Progenitor cell of endocrine pancreas (in vitro differentiated cells): ENCODE measurements at places on chromosomes 4 and X. TPM values are rescaled to one million over a fixed set of nuclear protein-coding genes. Genes with fewer than 3 reads are reported as not detected.

Gene UGT2B15
- total RNA-seq: 0.22 and 0.57 TPM in 2 replicates

Gene PNMA3
- total RNA-seq: 31.1 and 32.8 TPM in 2 replicates

Gene AWAT2
- not detected in 2 replicates for total RNA-seq

DNA sequence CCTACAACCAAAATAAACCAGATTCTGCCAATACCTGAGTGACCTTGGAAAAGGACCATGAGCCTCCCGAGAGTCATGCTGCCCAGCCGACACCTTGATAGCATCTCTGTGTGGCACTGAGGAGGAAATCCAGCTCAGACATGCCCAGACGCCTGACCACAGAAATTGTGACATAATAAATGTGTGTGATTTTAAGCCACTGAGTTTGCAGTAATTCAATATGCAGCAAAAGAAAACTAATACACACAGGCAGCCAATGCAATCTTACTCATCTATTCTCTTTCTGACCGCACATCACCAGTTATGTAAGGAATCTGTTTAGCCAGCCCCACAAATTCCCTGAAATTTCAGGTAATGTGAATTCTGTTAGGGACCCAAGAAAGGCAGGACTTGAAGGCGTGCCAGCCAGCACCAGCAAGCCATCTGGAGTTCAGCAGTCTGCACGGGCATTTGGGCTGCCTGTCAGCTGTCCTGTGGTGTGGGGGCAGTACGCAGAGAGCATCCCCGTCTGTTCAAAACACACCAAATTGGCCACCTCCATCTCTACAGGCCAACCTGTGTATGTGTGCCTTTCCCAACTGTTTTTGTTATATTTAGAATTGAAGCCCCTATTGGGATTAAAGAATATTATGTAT, 176.4 kb downstream of the NLGN4X start:
- no peak overlapping the region for H3K4me3 ChIP-seq
- DNase-seq: no peak
- H3K27ac ChIP-seq: no peak overlapping the region

- DNase-seq: no peak
- H3K36me3 ChIP-seq: no peaks in the 10 kb centered on the region
- no peak overlapping the region for H3K4me3 ChIP-seq
- no peaks in the 10 kb centered on the region for H3K4me1 ChIP-seq
Measured at GRCh38 chr4:77093401-77093800, 17.6 kb upstream of the CCNI start.

- no peak overlapping the region for H3K27ac ChIP-seq
- H3K4me1 ChIP-seq: no peaks in the 10 kb centered on the region
- no peak for DNase-seq
- no peaks in the 10 kb centered on the region for H3K36me3 ChIP-seq
Measured at GRCh38 chr4:153919667-153920066, 130.8 kb upstream of the SFRP2 start.

DNA sequence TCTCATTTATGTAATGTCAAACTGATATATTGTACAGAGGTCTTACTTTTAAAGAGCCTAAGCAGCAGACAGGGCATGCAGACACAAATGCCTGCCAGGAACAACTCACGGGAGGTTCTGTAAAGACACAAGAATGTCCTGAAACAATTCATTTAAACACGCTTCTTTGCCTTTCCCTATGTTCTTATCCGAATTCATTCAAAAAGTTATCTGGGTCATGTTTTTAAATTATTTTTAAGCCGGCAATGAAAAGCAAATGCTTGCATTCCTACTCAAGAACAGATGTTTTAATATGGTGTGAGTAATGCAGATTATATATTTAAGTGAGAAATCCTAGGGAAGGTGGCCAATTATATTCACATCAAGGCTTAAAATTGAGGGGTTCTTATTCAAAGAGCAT, 192.6 kb downstream of the PDGFC start:
- no peaks in the 10 kb centered on the region for H3K27me3 ChIP-seq
- H3K4me3 ChIP-seq: no peak overlapping the region
- H3K4me1 ChIP-seq: peaks cover 4% of the 10 kb centered on the region
- peaks cover 10% of the 10 kb centered on the region for H3K36me3 ChIP-seq
- no peak overlapping the region for H3K27ac ChIP-seq

DNA sequence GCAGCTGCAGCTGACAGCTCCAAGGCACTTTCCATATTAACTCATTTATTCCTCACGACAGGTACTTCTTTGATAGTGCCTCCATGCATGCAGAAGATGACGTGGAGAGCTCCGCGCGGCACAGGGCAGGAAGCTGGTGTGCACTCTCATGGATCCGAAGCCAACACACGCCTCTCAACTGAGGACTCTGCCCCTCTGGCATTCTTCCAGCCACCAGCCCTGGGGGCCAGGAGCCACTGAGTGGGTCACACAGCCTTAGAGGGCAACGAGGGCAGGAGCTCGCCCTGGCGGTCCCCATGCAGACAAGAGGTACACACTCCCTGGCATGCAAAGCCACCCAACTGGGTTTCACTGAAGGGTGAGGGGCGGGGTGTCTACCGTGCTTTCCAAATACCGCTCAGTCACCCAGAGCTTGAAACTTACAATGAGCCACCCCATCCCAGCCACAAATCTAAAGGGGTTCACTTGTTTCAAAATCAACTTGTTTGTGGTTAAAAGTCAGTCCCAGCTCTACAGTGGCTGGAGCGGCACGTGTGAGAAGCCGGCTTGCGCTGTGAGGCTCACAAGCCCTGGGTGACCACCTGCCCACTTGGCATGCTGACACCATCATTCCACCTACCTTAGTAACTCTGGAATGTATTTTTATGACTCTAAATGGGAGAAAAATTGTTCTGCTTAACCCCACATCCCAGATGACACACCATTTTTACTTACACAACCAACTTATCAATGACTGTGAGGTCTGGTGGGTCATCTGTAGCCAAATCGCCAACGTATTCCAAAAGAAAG, 16.2 kb downstream of the NOP14 start:
- H3K4me1 ChIP-seq: no peaks in the 10 kb centered on the region
- no peak overlapping the region for H3K27ac ChIP-seq
- peaks cover 38% of the 10 kb centered on the region for H3K36me3 ChIP-seq
- DNase-seq: no peak
- H3K27me3 ChIP-seq: no peaks in the 10 kb centered on the region

GRCh38 chr4:111605111-111605510, 540.1 kb upstream of the FAM241A start:
- no peaks in the 10 kb centered on the region for H3K4me1 ChIP-seq
- H3K4me3 ChIP-seq: no peak overlapping the region

DNA sequence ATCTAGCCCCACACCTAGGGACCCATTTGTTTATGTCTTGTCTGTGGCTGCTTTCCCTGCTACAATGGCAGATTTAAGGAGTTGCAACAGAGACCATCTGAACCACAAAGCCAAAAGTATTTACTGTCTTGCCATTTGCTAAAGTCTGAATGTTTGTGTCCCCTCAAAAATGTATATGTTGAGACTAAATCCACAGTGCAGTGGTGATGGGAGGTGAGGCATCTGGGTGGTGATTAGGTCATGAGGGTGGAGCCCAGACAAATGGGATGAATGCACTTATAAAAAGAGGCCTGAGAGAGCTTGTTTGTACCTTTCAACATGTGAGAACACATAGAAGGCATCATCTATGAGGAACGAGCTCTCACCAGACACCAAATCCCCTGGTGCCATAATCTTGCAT, 137.3 kb downstream of the TMEM144 start:
- no peaks in the 10 kb centered on the region for H3K36me3 ChIP-seq
- no peak overlapping the region for H3K27ac ChIP-seq
- no peak overlapping the region for H3K4me3 ChIP-seq

GRCh38 chr4:150515135-150515534, 66.8 kb upstream of the MAB21L2 start:
- DNase-seq: no peak
- peaks cover 1% of the 10 kb centered on the region for H3K36me3 ChIP-seq
- H3K4me1 ChIP-seq: peaks cover 1% of the 10 kb centered on the region
- no peak overlapping the region for H3K27ac ChIP-seq
- H3K27me3 ChIP-seq: no peaks in the 10 kb centered on the region

- peak within 1 kb of the TSS; percentile 73 for H3K27ac ChIP-seq
- peak; percentile 39 for DNase-seq
- H3K4me3 ChIP-seq: peak within 1 kb of the TSS; percentile 79
- H3K4me1 ChIP-seq: no peaks in the 10 kb centered on the region
Measured at GRCh38 chr4:304969-305680, at the start of gene ZNF732. Gene ZNF732, minus strand, starts transcription at chr4:305474. Its CDS starts 164 bp downstream, at chr4:305310.

DNA sequence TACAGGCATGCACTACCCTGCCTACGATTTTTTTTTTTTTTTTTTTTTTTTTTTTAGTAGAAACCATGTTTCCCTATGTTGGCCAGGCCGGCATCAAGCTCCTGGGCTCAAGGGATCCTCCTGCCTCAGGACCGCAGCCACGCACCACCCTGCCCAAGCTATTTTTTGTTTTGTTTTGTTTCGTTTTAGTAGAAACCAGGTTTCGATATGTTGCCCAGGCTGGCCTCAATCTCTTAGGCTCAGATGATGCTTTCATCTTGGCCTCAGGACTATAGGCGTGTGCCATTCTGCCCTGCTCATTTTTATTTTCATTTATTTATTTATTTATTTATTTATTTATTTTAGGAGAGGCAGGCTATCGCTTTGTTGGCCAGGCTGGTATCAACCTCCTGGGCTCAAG, 1.2 kb upstream of the SSX3 start:
- no peak for DNase-seq
- H3K27ac ChIP-seq: no peak overlapping the region
- no peaks in the 10 kb centered on the region for H3K36me3 ChIP-seq
- no peaks in the 10 kb centered on the region for H3K4me1 ChIP-seq
- H3K27me3 ChIP-seq: no peaks in the 10 kb centered on the region
